ENCODE measurements at places on chromosomes 16 and 17.

GRCh38 chr16:50838165-50838564 is 96.3 kb downstream of the CYLD start:
- DNase-seq: no peak

GRCh38 chr17:43020030-43020621 is 2.1 kb downstream of the VAT1 start:
- DNase-seq: no peak

DNA sequence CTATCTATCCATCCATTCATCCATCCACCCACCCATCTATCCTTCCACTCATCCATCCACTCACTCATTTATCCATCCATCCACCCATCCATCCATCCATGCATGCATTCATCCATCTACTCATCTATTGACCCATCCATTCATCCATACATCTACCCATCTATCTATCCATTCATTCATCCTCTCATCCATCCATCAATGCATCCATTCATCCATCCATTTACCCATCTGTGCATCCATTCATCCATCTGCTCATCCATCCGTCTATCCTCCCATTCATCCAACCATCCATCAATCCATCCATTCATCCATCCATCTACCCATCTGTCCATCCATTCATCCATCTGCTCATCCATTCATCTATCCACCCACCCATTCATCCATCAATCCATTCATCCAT is 224.5 kb upstream of the MAF start:
- no peak for DNase-seq

DNA sequence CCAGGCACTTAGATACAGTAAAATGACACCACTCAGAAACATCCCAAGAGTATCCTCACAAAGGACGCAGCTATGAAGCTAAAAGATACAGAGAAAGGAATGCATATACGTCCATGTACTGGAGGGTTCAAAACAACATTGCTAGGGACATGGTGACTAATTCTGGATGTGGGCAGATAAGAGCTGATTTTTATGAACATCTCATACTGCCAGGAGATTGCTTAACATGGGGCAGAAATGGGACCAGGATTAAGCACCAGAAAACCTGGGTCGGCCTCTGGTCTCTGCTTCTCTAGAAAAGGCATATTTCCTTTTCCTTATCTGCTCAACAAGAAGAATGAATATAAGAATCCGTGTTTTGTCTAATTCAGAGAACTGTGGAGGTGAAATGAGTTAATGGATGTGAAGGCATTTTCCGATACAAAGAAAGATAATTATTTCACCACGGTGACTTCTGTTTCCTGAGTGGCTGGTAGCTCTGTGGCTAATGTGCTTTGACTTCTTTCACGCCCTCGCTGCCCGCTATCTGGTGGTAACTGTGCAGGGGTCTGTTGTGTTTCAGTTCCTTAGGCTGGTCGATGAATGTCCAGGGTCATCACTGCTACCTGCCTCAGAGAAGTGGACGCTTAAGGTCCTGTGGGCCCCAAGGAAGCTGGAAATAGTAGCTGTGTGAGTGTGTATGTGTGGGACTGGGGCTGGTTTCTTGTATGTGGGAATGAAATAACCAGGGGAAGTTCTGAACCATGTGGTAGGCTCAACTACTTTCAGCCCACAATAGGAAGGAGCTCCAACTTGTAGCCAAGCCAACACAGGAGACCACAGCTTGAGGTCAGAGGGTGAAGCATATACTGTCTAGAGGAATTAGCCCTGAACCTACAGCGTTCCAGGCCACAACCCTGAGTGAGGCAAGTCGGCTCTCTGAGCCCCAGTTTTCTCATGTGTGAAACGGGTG is 15.8 kb upstream of the CCL5 start:
- DNase-seq: no peak

GRCh38 chr17:45942284-45942683 is 47.9 kb downstream of the MAPT start:
- DNase-seq: no peak

- no peak for DNase-seq
These were observed 117.9 kb downstream of the CPPED1 start for GRCh38 chr16:12685806-12686205.

- DNase-seq: no peak
These were observed 71.7 kb downstream of the DYNLRB2 start for GRCh38 chr16:80612461-80613017.

- no peak for DNase-seq
These were observed 2.9 kb upstream of the SCIMP start for GRCh38 chr17:5237541-5238016.

DNA sequence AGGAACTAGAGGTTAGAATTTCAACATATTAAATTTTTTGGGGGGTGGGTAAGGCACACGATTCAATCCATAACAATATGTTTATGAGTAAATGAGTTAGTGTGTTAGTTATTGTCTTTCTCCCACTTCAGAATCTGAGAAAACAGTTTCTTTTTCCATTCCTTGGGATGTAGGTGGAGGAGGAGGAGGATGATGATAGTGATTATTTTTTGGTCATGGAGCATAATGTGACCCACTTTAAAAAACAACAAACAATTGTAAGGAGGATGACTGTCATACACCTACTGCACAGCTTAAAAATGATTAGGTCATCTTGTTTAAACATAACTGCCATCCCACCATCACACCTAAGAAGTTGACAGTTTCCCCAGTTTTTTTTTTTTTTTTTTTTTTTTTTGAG is 148.7 kb downstream of the CDRT15L2 start:
- DNase-seq: no peak

GRCh38 chr16:50651835-50652438 is 29.2 kb downstream of the SNX20 start:
- no peak for DNase-seq

GRCh38 chr17:9728005-9728404 is 63.4 kb downstream of the DHRS7C start:
- no peak for DNase-seq

DNA sequence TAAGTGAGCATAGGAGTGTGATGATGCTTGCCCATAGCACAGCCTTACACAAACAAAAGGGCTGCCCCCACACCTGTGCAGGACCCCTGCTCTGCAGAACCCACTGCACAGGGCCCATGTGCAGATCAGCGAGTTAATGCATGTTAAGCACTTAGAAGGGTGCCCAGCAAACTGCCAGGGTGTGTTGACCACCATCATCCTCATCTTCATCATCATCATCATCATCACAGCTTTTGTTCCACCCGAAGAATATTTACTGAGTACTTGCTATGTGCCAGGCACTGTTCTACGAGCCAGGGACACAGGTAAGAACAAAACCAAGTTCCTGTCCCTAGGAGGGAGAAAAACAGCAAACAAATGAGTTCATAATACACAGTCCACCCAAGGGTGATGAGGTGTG is 11.9 kb downstream of the WFDC1 start:
- DNase-seq: no peak

GRCh38 chr16:87582216-87582965 is 19.9 kb upstream of the JPH3 start:
- no peak for DNase-seq

- no peak for DNase-seq
These were observed 11.9 kb downstream of the TMEM94 start for GRCh38 chr17:75468291-75468754.

- DNase-seq: no peak
These were observed 5.7 kb downstream of the CSNK1D start for GRCh38 chr17:82267575-82268379.

GRCh38 chr17:78128551-78129350 is at the start of gene TMC6:
Gene TMC6, minus strand, starts transcription at chr17:78128755. Its CDS starts 1,923 bp downstream, at chr17:78126832.
- DNase-seq: peak; percentile 49

DNA sequence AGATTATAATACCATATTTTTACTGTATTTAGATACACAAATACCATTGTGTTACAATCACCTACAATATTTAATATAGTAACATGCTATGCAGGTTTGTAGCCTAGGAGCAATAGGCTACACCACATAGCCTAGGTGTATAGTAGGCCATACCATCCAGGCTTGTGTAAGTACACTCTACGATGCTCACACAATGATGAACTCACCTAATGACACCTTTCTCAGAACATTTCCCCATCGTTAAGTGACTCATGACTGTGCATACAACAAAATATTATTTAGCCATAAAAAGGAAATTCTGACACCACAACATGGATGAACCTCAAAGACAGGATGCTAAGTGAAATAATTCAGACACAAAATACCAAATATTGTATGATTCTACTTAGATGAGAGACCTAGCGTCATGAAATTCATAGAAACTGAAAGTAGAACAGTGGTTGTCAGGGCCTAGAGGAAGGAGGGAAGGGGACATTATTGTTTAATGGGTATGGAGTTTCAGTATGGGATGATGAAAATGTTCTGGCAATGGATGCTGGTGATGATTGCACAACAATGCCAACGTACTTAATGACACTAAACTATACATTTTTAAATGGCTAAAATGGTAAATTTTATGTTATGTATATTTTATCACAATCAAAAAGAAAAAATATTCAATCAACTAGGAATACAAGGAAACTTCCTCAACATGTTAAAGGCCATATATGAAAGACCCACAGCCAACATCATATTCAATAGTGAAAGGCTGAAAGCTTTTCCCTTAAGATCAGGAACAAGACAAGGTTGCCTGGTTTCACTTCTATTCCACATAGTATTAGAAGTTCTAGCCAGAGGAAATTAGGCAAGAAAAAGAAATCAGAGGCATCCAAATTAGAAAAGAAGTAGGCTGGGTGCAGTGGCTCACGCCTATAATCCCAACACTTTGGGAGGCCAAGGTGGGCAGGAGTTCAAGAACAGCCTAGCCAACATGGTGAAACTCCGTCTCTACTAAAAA is 5.9 kb upstream of the C16orf87 start:
- DNase-seq: no peak

DNA sequence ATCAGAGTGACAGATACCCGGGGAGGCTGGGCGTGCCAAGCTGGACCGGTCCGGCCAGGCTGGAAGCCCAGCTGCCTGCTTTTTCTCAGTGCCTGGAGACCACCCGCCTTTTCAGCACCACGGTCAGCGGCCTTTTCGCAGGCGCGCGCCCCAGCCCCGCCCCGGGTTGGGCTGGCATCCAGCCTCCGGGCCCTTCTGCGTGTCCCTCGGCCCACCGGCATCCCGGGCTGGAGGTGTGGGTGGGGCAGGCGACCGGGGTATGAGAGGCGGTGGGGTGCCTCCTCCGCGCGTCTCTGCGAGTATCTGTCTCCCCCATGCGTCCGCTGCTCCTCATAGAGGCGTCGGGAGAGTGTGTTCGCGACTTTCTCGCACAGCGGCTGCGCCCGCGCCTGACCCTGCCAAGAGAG is 102.5 kb downstream of the MRM1 start:
- DNase-seq: peak; percentile 18

DNA sequence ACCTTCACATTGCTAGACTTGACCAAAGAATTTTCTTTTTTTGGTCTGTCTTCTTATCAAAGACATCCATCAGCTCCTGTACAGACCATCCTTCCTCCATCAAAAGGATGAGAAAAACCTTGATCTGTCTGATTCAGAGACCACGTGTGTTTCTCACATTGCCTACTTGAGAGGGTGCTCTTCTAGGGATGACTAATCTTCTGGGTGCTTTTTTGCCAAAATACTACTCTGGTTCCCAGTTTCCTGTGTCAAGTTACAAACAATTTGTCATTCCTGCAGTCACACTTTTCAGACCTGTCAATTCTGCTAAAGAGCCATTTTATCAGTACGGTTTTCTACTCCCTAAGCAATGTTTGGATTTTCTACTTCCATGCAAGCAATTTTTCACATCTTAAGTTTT is 492.2 kb downstream of the CDH11 start:
- DNase-seq: no peak

DNA sequence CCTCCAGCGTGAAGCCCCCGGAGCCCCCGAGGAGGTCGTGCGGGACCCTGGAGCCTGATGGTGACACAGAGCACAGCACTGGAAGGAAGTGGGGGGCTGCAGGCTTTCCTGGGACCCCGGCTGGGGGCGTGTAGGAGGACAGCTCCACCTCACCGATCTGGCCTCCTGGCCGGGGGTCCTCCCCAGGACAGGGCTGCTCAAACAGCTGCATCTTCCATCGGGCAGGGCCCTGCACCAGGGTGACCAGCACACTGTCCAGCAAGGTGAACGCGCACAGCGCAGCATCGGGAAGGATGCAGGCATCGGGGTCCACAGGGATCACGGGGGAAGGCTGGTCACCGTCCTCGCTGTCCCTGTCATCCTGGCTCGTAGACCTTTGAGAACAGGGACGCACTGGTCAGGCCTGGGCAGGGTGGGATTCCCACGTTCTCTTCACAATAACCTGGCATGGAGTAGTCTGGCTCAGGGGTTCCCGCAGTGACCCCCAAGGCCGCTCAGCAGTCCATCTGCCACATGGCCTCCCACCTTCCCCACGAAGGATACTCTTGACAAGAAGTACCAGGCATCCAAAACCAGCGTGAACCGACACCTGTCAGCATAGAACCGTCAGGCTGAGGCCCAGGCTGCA is 1.2 kb downstream of the FAAP100 start:
- no peak for DNase-seq

DNA sequence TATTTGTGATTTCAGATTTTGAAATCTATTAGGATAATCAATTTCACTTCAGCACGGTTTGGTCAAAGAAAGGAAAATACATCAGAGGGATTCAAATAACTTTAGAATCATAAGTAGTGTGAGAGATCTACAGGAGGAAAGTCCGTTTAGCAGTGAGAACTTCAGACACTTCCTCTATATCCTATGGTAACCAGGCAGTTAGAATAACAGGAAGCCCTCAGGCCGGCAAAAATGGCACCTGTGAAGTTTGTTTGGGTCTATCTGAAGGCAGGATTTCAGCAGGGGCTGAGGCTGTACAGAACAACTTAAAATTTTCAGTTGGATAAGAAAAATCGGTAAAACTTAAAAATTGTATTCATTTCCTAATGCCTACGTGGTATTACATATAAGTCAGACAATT is 24.9 kb downstream of the KCNJ16 start:
- DNase-seq: no peak

DNA sequence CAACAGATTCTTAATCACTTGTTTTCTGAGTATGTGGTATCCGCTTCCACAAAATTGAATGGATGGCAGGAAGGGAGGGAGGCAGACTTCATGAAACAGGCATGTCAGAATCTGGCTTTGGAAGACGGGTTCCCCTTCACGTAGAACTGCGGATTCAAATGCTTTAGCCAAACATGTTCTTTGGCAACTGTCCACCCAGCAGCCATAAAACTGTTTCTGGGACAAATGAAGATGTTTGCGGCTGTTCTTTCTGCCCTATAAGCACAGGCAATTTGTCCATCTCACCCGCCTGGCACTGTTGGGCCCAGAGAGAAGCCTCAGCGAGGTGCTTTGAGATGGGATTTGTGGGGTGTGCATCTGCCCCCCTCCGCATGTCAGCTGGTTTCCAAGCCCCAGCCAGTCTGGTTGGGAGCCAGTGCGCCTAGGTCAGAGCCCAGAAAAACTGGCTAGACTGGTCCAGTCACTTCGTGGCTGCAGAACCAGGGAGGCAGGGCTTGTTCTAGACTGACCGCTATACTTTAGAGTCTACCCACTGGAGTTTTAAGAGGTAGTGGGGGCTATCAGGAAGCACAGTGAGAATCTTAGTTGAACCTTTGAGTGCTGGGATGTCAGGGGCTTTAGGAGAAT is 6.3 kb downstream of the CRHR1 start:
- DNase-seq: no peak

GRCh38 chr17:1323336-1323735 is 43.9 kb downstream of the TRARG1 start:
- no peak for DNase-seq

All from activated T-helper 1 cell treated with anti-CD3 and anti-CD28 coated beads, Interleukin-2, amount 50 U/mL, for 16 hours (primary cell).